ENCODE measurements at places on chromosomes 2 and 18. TPM values are rescaled to one million over a fixed set of nuclear protein-coding genes. Genes with fewer than 3 reads are reported as not detected.
A peak's percentile ranks its signal among the peaks of the same experiment; 100 is the strongest.

The UGT1A3 gene
- not detected for polyA plus RNA-seq

The RALBP1 gene
- polyA plus RNA-seq = 32.7 TPM

The EFHD1 gene
- polyA plus RNA-seq = 17.7 TPM

The CYP26B1 gene
- 1.2 TPM for polyA plus RNA-seq

- H3K4me1 ChIP-seq = no peaks in the 10 kb centered on the region
- DNase-seq = no peak
- no peak overlapping the region for H3K4me3 ChIP-seq
- H3K36me3 ChIP-seq = no peaks in the 10 kb centered on the region
Observed at GRCh38 chr2:143828763-143829537, 691.0 kb downstream of the ZEB2 start.

GRCh38 chr2:120735746-120736170, at the start of gene GLI2:
Gene GLI2 (plus strand): TSS chr2:120735868. CDS start chr2:120797321, 61,453 bp downstream.
- H3K27ac ChIP-seq = peak within 1 kb of the TSS; percentile 46
- H3K4me3 ChIP-seq = peak within 1 kb of the TSS; percentile 69
- H3K4me1 ChIP-seq = peaks cover 10% of the 10 kb centered on the region
- DNase-seq = peak; percentile 86

DNA sequence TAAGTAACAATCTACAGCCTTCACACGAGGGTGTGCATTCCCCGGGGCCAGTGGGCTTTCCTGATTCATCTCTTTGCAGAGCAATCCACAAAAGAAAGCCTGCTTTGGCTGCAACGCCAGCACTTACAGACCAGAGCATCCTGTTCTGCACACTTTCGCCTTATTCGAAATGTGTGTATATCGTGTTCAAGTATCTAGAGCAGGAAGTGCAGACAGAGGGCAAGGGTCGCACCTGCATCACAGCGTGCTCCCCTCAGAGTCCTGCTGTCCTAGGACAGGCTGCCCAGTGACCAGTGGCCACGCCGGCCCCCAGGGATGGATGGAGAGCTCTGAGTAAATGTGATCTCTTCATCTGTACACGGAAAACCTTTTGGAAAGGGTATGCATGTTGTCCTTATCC, 264.3 kb downstream of the ZNF516 start:
- DNase-seq = no peak
- no peak overlapping the region for H3K4me3 ChIP-seq
- H3K36me3 ChIP-seq = no peaks in the 10 kb centered on the region
- no peaks in the 10 kb centered on the region for H3K4me1 ChIP-seq
- H3K27ac ChIP-seq = no peak overlapping the region

- peaks cover 1% of the 10 kb centered on the region for H3K27me3 ChIP-seq
- H3K27ac ChIP-seq = no peak overlapping the region
- no peak overlapping the region for H3K4me3 ChIP-seq
- H3K4me1 ChIP-seq = no peaks in the 10 kb centered on the region
- H3K36me3 ChIP-seq = no peaks in the 10 kb centered on the region
Observed at GRCh38 chr18:6943143-6943542, 174.5 kb downstream of the LAMA1 start.

All from psoas muscle (tissue), 8 donors.